COR-L47 (cell line): ENCODE measurements at places on chromosomes 3 and 15.

DNA sequence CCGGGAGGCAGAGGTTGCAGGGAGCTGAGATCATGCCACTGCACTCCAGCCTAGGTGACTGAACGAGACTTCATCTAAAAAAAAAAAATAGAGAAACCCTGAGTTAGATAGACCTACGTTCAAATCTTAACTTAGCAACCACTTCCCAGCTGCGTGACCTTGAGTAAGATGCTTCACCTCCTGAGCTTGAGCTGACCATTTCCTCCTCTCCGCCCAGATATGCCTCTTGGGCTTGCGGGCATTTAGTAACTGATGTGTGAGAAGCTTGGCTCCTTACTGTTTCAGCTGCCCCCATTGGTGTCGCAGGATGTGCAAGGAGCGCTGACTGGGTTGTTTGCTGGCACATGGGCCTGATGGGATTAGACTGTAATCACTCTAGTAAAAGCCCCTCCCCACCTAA lies 26.9 kb upstream of the ATG7 start:
- DNase-seq, result no peak

DNA sequence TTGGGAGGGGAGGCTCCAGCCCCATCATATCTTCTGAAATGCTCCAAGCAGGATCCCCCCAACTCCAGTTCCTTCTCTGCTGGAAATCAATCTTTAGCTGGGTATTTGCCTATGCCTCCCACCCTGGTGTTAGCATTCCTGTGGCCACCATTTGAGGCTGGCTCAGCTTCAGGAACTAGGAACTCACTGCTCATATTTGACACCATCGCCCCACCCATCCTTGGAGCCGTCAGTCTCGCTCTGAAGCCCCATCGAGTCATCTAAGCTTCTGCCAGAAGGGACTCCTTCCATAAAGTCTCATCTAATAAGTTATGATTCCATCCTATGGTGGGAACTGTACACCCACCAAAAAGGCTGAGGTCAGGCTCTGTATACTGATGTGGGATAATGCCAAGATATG lies 26.4 kb downstream of the PRKCD start:
- DNase-seq, result no peak

DNA sequence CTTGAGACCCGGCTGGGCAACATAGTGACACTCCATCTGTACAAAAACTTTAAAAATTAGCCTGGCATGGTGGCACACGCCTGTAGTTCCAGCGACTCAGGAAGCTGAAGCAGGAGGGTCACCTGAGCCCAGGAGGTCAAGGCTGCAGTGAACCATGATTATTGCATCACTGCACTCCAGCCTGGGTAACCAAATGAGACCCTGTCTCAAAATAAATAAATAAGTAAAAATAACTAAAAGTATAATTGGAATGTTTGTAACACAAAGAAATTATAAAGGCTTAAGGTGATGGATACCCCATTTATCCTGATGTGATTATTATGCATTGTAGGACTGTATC lies 38.6 kb downstream of the MYO1E start:
- no peak for DNase-seq

GRCh38 chr15:41804916-41805666 lies 22.8 kb upstream of the JMJD7 start:
- no peak for DNase-seq

DNA sequence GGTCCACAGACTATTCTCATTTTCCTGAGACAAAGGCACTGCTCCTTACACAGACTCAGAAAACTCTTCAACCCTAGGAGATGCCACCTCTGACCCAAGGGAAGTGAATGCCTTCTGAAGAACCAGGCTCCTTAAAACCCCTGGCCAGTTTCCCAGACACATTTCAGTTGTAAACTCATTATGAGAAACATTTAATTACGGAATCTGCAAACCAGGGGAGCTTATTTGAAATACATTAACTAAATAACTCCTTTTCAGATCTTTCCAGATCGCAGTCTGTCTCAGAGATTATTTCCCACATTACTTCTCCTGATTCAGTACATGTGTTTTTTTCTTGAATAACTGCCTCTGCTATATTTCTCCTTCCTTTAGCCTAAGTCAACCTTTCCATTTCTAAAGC lies 17.6 kb downstream of the MYO5A start:
- DNase-seq, result no peak

DNA sequence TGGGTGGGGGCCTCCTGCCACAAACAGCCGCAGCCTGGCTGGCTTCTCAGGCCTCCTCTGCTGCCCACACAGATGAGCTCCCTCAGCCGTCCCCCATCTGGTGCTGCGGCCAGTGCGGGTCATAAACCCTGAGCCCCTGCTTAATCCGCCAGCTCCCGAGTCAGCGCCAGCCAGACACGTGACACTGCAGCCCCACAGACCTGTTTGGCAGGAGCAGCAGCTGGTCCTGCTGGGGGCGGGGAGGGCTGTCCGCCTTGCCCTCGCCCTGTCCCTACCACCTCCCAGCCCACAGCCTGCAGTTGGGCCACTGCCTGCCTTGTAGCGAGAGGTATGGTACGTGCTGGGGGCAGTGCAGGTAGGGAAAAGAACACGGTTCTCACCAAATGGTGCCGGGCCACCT lies 86.2 kb downstream of the IQSEC1 start:
- no peak for DNase-seq

GRCh38 chr3:40299130-40299720 lies 10.3 kb upstream of the EIF1B start:
- DNase-seq, result no peak

- no peak for DNase-seq
Observed at GRCh38 chr3:20130106-20130505, 55.9 kb downstream of the SGO1 start.

DNA sequence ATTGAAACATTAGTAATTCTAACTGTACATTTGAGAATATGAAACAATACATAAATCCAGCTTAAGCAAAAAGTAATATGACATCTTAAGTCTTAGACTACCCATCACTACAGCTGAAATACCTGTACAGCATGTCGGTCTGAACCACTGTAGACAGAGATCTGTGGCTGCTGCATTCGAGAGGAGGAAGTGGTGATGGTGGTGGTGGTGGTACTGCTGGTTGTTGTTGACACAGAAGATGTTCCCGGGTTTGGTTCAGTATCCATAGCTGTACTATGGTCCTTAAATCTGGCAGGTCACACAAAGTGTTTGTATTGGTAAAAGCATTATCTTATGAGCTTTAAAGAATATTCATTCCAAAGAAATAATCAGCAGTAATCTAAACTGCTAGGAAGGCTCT lies 2.9 kb downstream of the PHC3 start:
- DNase-seq, result no peak

- DNase-seq, result no peak
Observed at GRCh38 chr3:150293401-150294001, 114.6 kb upstream of the TSC22D2 start.
